G401 (cell line): ENCODE measurements at places on chromosomes 1 and 21. TPM values are rescaled to one million over a fixed set of nuclear protein-coding genes. Genes with fewer than 3 reads are reported as not detected.

Gene GPR25
- total RNA-seq = not detected in 2 replicates

Gene KIAA0040
- total RNA-seq = not detected in 2 replicates

Gene GLUL
- total RNA-seq = 862 and 1,000 TPM in 2 replicates

Gene ZSWIM5
- total RNA-seq = 3.3 and 4.6 TPM in 2 replicates

Gene S100B
- total RNA-seq = not detected in 2 replicates

Gene CAPN9
- 0.20 TPM in 1 of 2 replicates, not detected in the other for total RNA-seq

Gene FLAD1
- 39.9 and 49.4 TPM in 2 replicates for total RNA-seq

Gene SPRR5
- not detected in 2 replicates for total RNA-seq

Gene ZBTB8A
- 7.7 and 12.0 TPM in 2 replicates for total RNA-seq

Gene AADACL3
- total RNA-seq = not detected in 2 replicates

Gene MAP3K21
- total RNA-seq = not detected in 2 replicates

Gene ATP6V1G3
- total RNA-seq = not detected in 2 replicates

Gene ANGPTL3
- total RNA-seq = not detected in 2 replicates

Gene TMEM79
- total RNA-seq = 2.0 and 5.0 TPM in 2 replicates

Gene DCST1
- not detected in 2 replicates for total RNA-seq

Gene CDK11A
- total RNA-seq = 8.6 and 11.7 TPM in 2 replicates

Gene NKAIN1
- 3.6 and 9.2 TPM in 2 replicates for total RNA-seq

Gene GJB3
- total RNA-seq = not detected in 2 replicates

Gene OR2L8
- not detected in 2 replicates for total RNA-seq

Gene ETV3L
- not detected in 2 replicates for total RNA-seq

Gene TRIM67
- not detected in 2 replicates for total RNA-seq

Gene B3GALT2
- total RNA-seq = not detected in 2 replicates

Gene LCE3D
- not detected in 2 replicates for total RNA-seq

Gene ENAH
- total RNA-seq = 46.0 and 90.0 TPM in 2 replicates

Gene GBP4
- not detected in 2 replicates for total RNA-seq

Gene ELAVL4
- total RNA-seq = not detected in 2 replicates

Gene SDHC
- 342 and 386 TPM in 2 replicates for total RNA-seq

Gene SLC22A15
- total RNA-seq = not detected in 2 replicates

Gene GJB5
- total RNA-seq = 0.24 TPM in 1 of 2 replicates, not detected in the other

Gene OR6K3
- total RNA-seq = not detected in 2 replicates

Gene FCGR3A
- not detected in 2 replicates for total RNA-seq

Gene PIGR
- not detected in 2 replicates for total RNA-seq

Gene BRWD1
- 22.4 and 30.2 TPM in 2 replicates for total RNA-seq

Gene CFHR2
- not detected in 2 replicates for total RNA-seq

Gene CGN
- 11.4 and 18.6 TPM in 2 replicates for total RNA-seq

Gene C1orf216
- total RNA-seq = 18.0 and 18.4 TPM in 2 replicates

Gene RNASEL
- total RNA-seq = not detected in 2 replicates

Gene SMPDL3B
- total RNA-seq = 0.68 and 2.0 TPM in 2 replicates

Gene KLHDC8A
- 1.3 and 2.8 TPM in 2 replicates for total RNA-seq

Gene LRRC39
- total RNA-seq = 0.34 TPM in 1 of 2 replicates, not detected in the other

Gene SIK1
- total RNA-seq = 2.0 and 10.8 TPM in 2 replicates
